ENCODE measurements at places on chromosomes 2 and 18.

DNA sequence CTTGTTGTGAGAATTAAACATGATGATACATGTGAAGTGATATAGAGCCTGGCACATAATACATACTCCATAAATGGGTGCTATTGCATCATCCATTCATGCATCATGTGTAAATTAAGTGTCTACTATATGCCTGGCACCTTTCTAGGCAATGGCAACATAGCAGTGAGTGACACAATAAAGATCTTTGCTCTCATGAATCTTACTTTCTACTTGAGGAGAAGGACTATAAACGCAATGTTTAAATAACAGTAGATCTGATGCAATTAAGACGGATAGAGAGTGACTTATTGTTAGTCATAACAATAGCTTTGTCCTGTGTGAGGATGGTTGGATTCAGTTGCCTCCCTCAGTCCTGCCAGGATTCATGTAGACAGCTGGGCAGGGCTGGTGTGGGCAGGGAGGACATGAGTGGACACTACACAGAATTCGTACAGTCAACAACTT is 88.4 kb upstream of the NPAS2 start:
- no peak for DNase-seq

DNA sequence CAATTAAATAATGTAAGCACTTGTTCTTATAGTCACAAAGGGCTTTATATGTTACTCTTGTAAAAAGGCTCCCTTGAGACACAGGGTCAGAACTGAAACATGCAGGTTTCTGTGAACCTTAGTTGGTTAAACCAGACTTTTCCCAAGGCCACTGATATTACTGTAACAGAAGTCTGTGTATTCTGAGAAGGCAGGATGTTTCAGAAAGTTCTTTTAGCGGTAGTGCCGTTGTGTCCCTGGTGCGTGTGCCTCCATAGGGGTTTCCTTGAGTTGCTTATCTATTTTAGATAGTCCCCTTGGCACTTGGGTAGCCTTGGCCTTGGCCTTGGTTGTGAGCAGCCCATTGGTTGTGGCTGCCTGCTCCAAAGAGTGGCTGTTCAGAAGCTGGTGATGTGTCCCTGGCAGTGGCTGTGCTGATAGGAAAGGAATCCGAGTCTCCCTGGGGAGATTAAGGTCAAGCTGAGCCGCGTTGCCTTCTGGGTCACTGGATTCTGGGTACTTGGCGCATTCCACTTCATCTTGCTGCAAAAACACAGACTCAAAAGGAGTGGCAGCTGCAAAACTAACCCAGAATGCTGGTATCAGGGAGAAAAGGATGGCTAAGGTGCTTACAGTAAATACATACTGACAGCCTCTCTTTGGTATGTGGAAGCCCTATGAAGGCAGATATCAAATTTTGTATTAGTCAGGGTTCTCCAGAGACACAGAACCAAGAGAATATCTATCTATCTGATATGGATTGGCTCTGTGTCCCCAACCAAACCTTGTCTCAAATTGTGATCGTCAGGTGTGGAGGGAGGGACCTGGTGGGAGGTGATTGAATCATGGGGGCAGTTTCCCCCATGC is 69.7 kb downstream of the FHOD3 start:
- no peak for DNase-seq

DNA sequence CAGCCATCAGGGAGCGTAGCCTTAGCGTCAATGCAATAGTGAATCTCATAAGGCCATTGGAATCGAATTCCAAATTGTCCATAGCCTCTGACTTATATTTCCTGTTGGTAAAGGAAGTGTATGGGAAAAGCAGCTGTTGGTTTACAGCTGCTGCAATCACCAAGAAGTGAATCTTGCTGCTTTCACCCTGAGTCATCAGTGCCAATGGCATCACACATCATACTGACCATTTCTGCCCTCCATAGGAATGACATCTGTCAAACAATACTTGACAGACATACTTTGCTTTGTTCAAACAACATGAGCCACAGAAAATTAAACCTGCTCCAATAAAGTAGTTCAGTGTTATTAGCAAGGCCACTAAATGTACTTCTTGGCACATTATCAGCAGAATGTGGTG is 111.2 kb upstream of the KLHL29 start:
- DNase-seq, result no peak

- DNase-seq, result no peak
Observed at GRCh38 chr2:223044092-223044836, 7.7 kb upstream of the KCNE4 start.

- DNase-seq, result no peak
Observed at GRCh38 chr2:203681978-203682377, 24.5 kb upstream of the CD28 start.

GRCh38 chr2:171287036-171287571 is 126.4 kb upstream of the TLK1 start:
- no peak for DNase-seq

GRCh38 chr2:201223089-201224073 is 37.0 kb upstream of the CASP8 start:
- DNase-seq, result no peak

GRCh38 chr2:74725287-74725686 is 71.2 kb downstream of the SEMA4F start:
- DNase-seq, result no peak

GRCh38 chr2:229408356-229408755 is 137.3 kb upstream of the PID1 start:
- DNase-seq, result no peak

- DNase-seq, result no peak
Observed at GRCh38 chr18:74722237-74722636, 124.6 kb downstream of the ZNF407 start.

DNA sequence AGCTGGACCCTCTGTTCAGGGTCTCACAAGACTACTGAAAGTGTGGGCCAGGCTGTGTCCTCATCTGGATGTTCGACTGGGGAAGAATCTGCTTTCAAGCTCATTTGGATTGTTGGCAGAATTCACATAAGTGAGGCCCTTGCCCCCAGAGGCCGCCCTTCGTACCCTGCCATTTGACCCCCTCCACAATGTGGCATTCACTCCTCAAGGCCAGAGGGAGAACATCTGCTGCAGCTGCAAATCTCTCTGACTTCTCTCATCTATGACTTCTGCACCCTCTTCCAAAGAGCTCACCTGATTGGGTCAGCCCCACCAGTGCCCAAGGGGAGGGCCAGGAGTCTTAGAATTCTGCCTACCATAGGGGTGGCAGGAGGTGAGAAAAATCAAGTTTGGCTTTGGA is 3.9 kb upstream of the CNDP2 start:
- DNase-seq, result no peak

DNA sequence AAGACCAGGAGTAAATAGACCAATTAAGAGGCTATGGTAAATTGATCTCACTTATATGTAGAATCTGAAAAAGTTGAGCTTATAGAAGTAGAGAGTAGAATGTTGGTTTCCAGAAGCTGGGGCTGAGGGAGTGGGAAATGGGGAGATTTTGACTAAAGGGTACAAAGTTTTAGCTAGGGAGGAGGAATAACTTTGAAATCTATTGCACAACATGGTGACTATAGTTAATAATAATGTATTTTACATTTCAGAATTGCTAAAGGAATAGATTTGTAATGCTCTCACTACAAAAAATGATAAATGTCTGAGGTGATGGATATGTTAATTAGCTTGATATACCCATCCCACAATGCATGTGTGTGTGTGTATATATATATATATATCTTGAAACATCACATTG is 82.1 kb downstream of the UBR3 start:
- DNase-seq, result no peak

- DNase-seq, result no peak
Observed at GRCh38 chr18:10499230-10499629, 26.6 kb upstream of the NAPG start.

- no peak for DNase-seq
Observed at GRCh38 chr2:203201426-203201825, 37.4 kb upstream of the CYP20A1 start.

- no peak for DNase-seq
Observed at GRCh38 chr2:135349941-135350340, 181.1 kb downstream of the ZRANB3 start.

- DNase-seq, result no peak
Observed at GRCh38 chr2:184551626-184552025, 46.7 kb upstream of the ZNF804A start.

GRCh38 chr18:70154591-70155194 is 50.8 kb downstream of the RTTN start:
- DNase-seq, result no peak

- no peak for DNase-seq
Observed at GRCh38 chr2:201105759-201106158, 10.2 kb upstream of the CFLAR start.

GRCh38 chr2:153404792-153405191 is 73.8 kb downstream of the RPRM start:
- no peak for DNase-seq

DNA sequence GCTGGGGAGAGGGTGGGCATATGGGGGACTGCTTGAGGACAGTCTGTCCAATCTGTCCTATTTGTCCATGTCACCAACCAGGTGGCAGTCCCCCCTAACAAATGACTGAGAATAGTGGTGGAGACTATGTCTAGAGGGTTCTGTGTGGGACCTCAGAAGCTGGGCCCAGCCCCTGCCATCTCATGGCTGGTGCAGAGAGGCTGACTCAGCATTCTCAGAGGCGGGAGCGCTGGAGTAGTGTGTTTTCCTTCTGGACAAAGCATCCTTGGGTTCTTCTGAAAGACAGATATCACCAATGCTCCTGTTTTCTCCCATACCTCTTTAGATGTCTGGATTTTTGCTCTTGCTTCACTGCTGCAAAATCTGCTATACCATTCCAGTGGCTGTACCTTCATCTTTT is 44.1 kb upstream of the SP140L start:
- no peak for DNase-seq

DNA sequence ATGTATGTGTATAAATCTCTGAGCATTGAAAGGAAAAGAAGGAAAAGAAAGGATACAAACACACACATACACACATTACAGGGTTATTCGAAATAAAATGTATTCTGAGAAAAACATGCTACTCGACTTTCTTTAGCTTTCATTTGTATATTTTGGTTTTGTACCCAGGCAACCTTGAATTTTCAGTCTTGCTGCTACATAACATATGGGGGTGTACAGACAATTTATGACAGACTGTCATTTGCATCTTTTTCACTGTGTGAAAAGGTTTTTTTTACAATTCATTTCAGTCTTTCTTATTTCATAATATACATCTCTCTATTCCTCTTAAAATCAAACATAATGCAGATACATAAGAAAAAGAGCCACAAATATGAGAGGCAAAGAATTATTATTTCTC is 1238.4 kb upstream of the NXPH2 start:
- DNase-seq, result no peak

DNA sequence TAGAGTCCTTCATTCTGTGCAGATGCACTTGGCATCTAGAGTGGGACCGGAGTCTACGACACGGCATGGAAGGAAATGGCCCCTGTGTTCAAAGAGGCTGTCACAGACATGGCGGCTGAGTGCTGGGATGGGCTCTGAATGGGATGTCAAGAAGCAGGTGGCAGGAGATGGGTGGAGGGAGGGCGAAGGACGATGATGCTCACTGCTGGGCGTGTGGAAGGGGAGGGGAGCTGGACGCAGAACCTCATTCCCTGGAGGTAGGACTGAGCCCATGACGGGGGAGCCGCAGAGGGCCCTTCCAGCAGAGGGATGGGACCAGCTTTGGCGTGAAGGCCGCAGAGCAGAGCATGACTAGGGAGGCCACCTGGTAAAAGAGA is 18.8 kb upstream of the ALPI start:
- no peak for DNase-seq

DNA sequence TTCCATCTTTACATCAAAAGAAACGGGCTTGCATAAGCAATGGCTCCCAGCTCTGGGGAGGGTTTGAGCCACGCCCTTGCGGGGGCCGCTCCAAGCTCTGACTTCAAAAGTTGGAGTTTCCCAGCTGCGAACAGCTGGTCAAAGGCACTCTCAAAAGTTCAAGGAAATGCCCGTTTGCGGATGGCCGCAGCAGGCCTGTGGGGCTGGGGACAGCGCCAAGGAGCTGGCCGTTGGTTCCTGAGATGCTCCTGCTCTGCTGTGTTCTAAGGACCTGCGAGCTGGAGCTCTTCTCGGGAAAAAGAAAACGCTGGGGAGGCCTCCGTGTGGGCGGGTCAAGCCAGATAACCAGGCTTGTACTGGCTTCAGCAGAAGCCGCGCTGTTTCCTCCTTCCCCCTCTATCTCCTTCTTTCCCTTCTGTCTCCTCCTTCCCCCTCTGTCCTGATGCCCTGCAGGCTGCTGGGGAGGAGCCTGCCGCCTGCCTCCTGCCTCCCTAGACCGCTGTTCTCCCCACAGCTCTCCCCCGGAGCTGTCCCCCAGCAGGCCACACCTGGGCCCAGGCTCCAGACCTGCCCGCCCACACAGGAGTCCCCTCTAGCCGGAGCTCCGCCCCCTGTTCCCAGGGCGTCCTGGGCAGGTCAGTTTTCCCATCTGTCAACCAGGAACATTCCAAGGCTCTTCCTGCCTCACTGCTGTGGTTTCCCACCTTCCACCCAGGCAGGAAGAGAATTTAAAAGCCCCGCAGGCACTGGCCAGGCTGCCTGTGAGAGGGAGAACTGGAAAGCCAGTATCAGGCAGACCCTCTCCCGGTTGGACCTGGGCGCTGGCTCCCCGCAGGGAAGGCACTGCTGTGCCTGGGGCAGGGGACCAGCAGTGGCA is 14.1 kb downstream of the KLF11 start:
- no peak for DNase-seq

DNA sequence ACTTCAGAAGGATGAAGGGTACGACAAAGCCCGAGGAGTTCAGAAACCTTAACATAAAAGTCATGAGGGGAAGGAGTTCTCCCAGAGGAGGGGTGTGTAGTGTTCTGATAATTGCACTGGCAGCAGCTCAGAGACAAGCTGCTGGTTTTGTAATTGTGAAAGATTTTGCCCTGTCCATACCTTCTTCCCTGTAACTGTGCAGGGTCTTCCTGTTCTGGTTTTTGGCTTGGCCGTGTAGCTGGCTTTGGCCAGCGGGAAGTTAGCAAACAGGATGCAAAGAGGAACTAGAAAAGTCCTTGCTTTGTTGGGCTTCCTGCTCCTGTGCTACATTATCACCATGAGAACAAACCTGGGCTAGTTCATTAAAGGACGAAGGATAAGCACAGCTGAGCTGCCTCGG is 160.8 kb downstream of the LPIN1 start:
- no peak for DNase-seq

DNA sequence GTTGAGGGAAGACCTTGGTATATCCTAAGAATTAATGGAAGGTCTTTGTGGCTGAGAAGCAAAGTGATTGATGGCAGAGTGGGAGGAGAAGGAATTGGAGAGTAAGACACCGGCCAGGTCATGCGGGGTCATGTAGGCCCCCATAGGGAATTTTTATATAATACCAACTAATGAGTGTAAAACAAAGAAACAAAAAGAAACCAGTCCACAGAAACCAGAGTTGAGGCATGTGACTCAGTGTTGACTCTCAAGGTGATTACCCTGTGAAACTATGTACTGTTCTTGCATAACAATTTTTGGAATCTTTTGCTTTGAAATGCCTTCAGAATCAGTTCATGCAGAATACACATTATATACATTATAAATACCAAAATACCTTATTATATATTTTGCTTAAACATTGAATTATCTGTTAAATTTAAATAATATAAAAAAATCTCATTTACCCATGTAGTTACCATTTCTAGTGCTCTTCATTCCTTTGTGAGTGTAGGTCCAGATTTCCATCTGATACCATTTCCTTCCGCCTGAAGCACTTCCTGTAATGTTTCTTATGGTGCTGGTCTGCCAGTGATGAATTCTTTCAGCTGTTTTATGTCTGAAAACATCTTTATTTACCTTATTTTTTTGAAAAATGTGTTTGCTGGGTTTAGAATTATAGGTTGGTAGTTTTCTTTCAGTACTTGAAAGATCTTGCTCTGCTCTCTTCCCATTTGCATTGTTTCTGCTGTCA is 8.6 kb downstream of the CLIP4 start:
- DNase-seq, result no peak

- no peak for DNase-seq
Observed at GRCh38 chr18:76565238-76566173, 70.5 kb upstream of the ZNF516 start.

All from NCI-H1092 treated with DMSO at 0.1 percent for 48 hours (cell line).